ENCODE measurements at places on chromosomes 5 and 9.
A peak's percentile ranks its signal among the peaks of the same experiment; 100 is the strongest.

GRCh38 chr5:132813599-132814502 is 749 bp downstream of the SOWAHA start:
- H3K4me1 ChIP-seq = peaks cover 7% of the 10 kb centered on the region
- H3K36me3 ChIP-seq = no peaks in the 10 kb centered on the region
- H3K4me3 ChIP-seq = peak overlapping the region; percentile 46
- DNase-seq = no peak

DNA sequence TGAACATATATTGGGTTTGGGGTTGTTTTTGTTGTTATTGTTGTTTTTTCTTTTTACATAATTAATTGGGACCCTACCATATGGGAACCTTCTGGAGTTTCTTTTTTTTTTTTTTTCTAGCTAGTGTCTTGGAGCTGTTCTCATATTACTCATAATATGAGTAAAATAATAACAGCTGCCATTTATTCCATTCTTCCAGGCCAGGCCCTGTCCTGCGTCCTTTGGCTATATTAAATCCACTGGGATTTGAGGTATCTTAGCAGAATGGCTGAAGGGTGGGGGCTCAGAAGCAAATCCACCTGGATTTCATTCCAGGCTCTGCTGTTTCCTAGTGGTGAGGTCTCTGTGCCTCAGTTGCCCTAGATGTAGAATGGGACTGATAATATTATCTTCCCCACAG is 47.2 kb upstream of the RPL26L1 start:
- no peaks in the 10 kb centered on the region for H3K4me1 ChIP-seq
- H3K27me3 ChIP-seq = no peaks in the 10 kb centered on the region
- peak overlapping the region; percentile 73 for H3K27ac ChIP-seq
- no peak overlapping the region for H3K4me3 ChIP-seq

DNA sequence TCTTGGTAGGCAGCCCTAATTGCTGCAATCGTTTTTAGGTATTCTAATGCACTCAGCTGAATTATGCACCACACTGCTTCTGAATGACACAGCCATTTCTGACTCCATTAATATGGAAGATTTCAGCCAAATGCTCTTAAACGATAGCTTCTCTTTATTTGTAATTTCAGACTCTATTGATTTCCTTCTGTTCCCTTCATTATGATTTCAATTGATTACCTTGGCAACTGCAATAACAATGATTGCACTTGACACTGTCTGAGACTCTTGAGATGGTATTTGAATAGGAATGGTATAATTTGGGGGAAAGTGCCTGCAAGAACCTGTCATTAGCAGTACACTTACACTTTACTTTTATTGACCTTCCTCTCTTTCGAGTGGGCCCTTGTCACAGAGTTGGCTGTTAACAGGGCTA is 296.1 kb upstream of the DMAC1 start:
- no peak overlapping the region for H3K4me3 ChIP-seq
- H3K27me3 ChIP-seq = no peaks in the 10 kb centered on the region
- DNase-seq = no peak
- H3K27ac ChIP-seq = no peak overlapping the region
- no peaks in the 10 kb centered on the region for H3K36me3 ChIP-seq

GRCh38 chr5:124333298-124333979 is 413.0 kb downstream of the ZNF608 start:
- H3K36me3 ChIP-seq = no peaks in the 10 kb centered on the region
- no peaks in the 10 kb centered on the region for H3K27me3 ChIP-seq
- no peaks in the 10 kb centered on the region for H3K4me1 ChIP-seq
- DNase-seq = no peak

GRCh38 chr9:99490729-99491128 is 268.6 kb downstream of the SEC61B start:
- no peak for DNase-seq
- H3K36me3 ChIP-seq = no peaks in the 10 kb centered on the region
- no peak overlapping the region for H3K4me3 ChIP-seq

DNA sequence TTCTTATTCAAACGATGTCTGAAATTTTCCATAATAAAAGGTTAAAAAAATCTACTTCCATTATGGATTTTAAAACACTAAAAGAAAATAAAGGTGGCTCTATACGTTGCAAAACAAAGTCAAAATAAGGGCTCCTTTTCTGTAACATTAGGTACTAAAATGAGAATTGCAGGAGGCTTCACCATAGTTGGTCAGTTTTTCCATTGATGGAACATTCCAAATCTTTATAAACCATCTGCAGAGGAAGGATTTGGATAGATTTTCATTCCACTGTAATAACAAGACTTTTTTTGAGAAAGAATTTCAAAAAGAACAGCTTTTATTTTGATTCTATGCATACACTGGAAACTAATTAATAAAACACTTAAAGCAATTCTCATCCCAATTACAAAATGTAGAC is 145.6 kb downstream of the LURAP1L start:
- no peaks in the 10 kb centered on the region for H3K27me3 ChIP-seq
- DNase-seq = no peak
- no peaks in the 10 kb centered on the region for H3K36me3 ChIP-seq
- H3K4me1 ChIP-seq = peaks cover 9% of the 10 kb centered on the region

GRCh38 chr9:70117835-70118319 is 74.2 kb downstream of the MAMDC2 start:
- H3K27ac ChIP-seq = no peak overlapping the region
- peaks cover 18% of the 10 kb centered on the region for H3K36me3 ChIP-seq
- H3K4me1 ChIP-seq = peaks cover 8% of the 10 kb centered on the region
- H3K27me3 ChIP-seq = no peaks in the 10 kb centered on the region
- no peak overlapping the region for H3K4me3 ChIP-seq

DNA sequence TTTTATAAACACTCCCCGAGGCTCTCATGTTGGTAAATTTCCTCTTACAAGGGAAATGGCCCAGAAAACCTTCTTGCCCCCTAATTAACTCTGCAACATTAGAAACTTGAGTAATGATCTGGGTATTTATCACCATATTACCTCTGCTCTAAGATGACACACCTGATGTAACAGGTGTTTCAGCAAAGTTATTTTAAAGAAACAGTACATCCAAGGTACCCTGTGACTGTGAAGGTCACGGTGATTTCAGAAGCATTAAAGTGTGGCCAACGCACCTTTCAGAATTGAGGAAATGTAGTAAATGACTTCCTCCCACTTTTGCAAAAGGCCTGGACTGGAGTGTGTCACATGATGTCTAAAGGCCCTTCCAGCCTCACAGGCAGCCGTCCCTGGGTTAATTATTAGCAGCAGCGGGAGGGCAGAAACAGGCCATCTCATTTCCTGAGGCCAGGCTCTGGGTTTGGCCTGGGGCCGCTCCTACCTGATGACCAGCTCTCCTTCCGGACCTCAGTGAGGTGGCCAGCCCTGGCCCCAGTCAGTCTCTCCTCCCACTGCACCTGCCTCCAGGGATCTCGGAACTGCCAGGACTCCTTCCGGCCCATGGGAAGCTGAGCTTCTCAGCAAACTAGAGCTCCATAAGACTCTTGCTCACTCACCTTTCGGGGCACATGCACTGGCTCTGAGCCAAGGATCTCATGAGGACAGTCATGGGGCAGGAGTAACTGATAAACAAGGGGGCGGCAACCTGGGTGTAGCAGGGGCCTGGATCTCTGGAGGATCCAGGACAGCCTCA is 20.7 kb downstream of the PTPN3 start:
- H3K27me3 ChIP-seq = no peaks in the 10 kb centered on the region
- no peak overlapping the region for H3K4me3 ChIP-seq
- peak overlapping the region; percentile 13 for H3K27ac ChIP-seq

DNA sequence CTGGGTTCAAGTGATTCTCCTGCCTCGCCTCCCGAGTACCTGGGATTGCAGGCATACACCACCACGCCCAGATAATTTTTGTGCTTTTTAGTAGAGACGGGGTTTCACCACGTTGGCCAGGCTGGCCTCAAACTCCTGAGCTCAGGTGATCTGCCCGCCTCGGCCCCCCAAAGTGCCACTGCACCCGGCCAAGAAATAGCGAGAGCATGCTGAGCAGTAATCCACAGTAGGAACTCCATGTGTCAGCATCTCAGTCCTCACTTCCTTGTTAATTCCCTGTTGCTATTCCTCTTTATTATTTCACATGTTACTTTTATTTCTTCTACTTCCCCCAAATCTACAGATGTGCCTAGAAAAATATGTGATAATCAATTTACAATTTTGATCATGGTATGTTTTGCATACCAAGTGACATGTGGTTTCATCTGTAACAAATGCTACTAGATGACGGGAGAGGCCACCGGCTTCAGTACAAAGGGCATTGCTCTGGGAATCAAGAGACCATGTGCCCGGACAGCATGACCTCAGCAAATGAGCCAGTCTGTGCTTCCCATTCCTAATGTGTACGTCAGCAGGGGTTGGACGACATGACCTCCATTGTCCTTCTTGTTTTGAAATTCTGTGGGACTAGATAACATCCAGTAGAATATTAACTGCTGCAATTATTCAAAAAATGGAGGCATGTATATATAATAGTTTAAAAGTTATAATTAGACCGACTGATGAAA is 61.6 kb downstream of the FNBP1 start:
- H3K27me3 ChIP-seq = no peaks in the 10 kb centered on the region
- DNase-seq = no peak
- H3K27ac ChIP-seq = no peak overlapping the region
- no peak overlapping the region for H3K4me3 ChIP-seq
- peaks cover 27% of the 10 kb centered on the region for H3K36me3 ChIP-seq

GRCh38 chr5:177107159-177107558 is 20.4 kb downstream of the FGFR4 start:
- DNase-seq = no peak
- no peaks in the 10 kb centered on the region for H3K4me1 ChIP-seq
- H3K27ac ChIP-seq = no peak overlapping the region
- H3K4me3 ChIP-seq = no peak overlapping the region
